Eye (tissue), 1 donor: ENCODE measurements at places on chromosomes 4 and X.

DNA sequence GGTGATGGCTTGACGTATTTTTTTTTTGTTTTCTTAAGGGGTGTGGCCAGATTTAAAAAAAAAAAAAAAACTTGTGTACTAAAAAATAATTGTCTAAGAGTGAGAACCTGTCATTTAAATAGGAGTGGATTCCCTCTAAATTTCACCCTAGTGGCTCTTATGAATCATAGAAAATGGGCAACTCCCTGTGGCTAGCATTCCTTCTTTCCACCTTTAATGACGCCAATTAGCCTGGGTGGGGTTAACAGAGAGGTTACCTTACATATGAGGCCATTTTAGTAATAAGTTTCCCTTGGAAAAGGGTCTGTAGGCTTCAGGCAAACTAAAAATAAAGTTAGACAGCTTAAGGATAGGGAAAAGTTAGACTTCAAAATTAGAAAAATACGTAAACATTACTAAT lies 223.5 kb upstream of the FAM241A start:
- no peak for DNase-seq

- DNase-seq: no peak
These were observed 17.9 kb downstream of the CNOT6L start for GRCh38 chr4:77801260-77801608.

- no peak for DNase-seq
These were observed 36.9 kb downstream of the NLGN3 start for GRCh38 chrX:71181558-71181909.

GRCh38 chr4:119598521-119598920 lies 30.1 kb downstream of the PDE5A start:
- no peak for DNase-seq

GRCh38 chr4:165360041-165360695 lies 18.6 kb upstream of the CPE start:
- DNase-seq: peak; percentile 44

GRCh38 chrX:40395102-40395501 lies 185.7 kb upstream of the ATP6AP2 start:
- DNase-seq: no peak

DNA sequence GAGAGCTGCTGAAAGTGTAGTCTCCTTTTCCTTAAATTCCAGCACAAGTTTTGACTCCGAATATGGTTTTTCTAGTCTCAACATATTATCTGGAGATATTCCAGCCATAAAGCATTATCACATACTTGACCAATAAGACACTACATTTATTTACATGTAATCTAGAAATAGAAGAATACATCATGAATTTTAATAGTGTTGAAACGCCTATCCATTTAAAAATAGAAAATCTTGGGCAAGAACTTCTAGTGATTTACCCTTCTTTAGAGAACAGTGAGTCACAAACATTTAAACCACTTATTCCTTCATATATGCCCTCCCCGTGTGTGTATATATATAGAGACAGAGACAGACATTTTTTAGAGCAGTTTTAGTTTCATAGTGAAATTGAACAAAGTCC lies 161.5 kb downstream of the SOWAHB start:
- DNase-seq: no peak

DNA sequence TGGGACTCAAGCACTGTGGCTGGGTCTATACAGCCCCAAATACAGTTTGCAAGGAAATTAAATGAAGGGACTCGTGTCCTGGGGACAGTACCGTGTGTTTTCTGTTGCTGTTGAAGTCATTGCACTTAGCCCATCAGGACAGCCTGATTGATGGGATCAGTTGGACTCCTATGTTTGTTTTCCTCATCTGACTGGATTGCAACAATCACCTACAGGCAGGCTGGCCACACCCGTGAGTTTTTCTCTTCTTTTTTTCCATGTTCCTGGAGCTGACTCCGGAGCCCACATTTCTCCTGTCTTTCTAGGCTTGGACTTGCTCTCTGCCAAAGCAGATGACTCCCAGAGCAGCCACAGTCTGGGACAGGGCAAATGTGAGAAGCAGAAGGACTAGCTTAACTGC lies 38.1 kb downstream of the RTL9 start:
- DNase-seq: no peak

GRCh38 chrX:53930515-53931380 lies 113.5 kb downstream of the PHF8 start:
- DNase-seq: no peak

DNA sequence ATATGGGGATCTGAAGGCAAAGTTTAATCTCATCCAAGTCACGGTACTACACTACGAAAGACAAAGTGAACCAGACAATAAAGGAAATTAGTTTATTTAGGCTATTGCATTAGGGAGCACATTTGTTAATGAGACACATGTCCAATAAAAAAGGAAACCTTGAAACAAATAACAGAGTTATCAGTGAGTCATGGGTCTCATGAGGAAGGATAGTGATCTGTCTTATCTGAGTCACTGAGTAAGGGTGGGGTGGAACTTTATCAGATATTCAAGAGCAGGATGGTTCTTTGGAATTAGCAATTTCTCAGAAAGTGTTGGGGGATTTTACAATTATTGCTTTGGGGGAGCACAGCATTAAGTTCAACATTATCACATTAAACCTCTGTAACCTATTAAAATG lies 188.9 kb upstream of the IL1RAPL1 start:
- no peak for DNase-seq

DNA sequence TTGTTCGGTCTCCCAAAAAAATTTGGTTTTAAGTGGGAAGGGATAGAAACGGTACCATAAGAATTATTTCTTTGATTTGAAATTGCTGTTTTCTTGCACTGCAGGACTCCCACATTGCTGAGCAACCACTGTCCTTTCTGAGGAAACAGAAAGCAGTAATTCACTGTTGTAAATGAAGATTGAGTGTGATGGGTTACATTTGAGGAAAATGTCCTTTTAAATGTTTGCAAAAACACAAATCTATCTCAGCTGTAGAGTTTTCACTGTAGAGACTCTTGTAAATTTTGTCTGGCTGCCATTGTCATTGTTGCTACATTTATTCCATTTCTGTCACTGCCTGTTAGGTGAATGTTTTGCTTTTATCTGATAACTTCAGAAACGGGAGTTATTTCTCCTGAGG lies 105.2 kb downstream of the FRAS1 start:
- DNase-seq: no peak

GRCh38 chr4:101512416-101512815 lies 165.1 kb upstream of the PPP3CA start:
- DNase-seq: no peak

DNA sequence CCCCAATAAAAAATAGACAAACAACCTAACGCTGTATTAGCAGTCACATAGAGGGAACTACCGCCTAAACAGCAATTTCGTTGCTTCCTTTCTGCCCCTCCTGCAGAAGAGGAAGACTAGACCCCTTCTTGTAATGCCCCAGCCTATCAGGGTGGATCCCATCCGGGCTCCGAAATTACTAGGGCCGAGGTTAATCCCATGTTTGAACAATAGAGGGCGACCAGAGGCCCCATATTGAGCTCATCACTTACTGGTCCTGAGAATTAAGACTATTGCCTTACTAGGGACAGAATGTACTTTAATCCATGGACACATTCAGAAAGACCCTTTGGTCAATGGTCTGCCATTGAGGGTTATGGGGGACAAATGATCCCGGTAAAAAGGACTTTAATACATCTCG lies 11.8 kb upstream of the ZNF630 start:
- peak; percentile 70 for DNase-seq

DNA sequence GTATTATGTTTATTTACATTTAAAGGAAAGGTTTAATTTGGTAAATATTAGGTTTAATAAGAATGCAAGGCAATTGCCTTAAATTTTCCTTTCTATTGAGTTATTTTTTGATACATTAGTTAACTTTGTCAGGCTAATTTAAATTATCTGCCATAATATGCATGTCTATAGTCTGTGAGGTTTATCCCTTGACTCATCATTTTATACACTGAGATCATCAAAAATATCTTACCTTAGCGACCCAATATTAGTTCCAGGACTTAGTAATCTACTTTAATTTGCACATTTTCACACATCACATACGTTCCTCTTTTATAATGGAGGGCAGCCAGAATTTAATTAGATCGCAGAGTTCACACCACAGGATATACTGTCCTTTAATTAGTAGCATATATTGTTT lies 999.5 kb upstream of the GRID2 start:
- no peak for DNase-seq

- DNase-seq: no peak
These were observed 142.1 kb upstream of the FTHL17 start for GRCh38 chrX:31213941-31214340.

- DNase-seq: no peak
These were observed 506.1 kb downstream of the IL15 start for GRCh38 chr4:142142366-142143054.

GRCh38 chr4:139450586-139450985 lies 3.3 kb upstream of the RAB33B start:
- no peak for DNase-seq

GRCh38 chr4:31445526-31445925 lies 725.4 kb downstream of the PCDH7 start:
- no peak for DNase-seq

DNA sequence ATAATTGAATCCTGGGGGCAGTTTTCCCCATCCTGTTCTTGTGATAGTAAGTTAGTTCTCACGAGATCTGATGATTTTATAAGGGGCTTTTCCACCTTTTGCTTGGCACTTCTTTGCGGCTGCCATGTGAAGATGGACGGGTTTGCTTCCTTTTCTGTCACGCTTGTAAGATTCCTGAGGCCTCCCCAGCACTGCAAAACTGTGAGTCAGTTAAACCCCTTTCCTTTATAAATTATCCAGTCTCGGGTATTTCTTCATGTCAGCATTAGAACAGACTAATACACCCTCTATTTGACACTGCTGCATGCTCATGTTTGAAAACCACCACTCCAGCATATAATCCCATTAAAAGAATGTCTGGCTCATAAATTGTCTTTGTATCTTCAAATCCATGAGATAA lies 264.4 kb upstream of the ITM2A start:
- no peak for DNase-seq
